ENCODE measurements at places on chromosomes 1 and 21.
A peak's percentile ranks its signal among the peaks of the same experiment; 100 is the strongest.

- no peak for DNase-seq
Observed at GRCh38 chr21:45110873-45111624, 36.7 kb downstream of the ADARB1 start.

GRCh38 chr1:6623269-6623965 lies 1.3 kb upstream of the THAP3 start:
- DNase-seq = no peak

DNA sequence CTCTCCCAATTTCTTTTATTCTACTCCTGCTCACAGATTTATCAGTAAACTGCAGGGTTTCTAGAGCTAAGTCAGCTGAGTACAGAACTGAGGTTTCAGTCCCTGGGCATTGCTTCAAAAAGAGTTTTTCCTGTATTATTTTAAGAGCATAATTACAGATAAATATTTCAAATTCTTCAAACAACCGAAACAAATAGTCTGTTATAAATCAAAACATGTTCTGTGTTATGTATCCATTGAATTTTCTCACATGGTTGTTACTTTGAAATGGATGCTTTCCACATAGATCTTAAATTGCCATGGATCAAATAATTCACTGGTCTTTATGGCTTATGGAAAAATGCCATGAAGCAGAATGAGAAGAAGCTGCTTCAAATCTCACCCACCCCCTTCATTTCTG lies 64.5 kb downstream of the LRRC8C start:
- peak; percentile 32 for DNase-seq

DNA sequence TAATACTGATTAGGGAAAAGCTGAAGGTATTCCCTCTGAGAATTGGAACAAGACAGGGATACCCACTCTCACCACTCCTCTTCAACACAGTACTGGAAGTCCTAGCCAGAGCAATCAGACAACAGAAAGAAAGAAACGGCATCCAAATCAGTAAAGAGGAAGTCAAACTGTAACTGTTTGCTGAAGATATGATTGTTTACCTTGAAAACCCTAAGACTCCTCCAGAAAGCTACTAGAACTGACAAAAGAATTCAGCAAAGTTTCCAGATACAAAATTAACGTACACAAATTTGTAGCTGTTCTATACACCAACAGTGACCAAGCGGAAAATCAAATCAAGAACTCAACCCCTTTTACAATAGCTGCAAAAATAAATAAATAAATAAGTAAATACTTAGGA lies 78.6 kb downstream of the EXTL2 start:
- DNase-seq = no peak

DNA sequence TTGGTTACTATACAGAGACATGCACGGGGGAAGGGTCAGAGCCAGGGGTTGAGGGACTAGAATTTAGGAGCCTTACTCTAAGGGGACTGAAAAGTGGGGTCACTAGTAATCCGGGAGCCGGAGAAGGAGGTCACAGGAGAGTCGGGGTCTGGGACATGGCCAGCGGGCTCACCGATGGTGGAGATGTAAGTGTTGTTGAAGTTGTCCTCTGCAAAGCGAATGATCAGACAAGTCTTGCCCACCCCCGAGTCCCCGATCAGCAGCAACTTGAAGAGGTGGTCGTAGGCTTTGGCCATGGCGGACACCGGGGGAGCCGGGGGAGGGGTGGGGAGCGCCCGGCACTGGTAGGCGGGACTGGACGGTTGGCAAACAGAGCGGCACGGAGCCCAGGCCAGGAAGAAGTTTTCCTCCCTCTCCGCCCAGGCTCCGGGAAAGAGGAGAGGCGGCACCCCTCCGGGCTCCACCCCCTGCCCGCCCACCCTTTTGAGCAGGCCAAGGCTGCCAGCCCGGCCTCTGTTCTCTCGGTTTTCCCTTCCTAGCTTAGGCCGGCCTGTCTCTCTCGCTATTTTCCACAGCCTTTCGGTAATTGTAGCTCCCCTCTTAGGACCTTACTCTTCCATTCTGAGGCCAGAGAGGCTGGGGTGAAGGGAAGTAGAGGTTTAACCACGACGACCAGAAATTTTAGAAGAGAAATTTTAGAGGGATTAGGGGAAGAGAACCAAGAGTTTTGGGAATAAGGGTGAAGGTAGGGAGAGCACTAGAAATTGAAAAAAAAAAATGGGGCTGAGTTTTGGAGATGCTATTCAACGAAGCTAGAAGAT lies at the start of gene RAB13:
TSS of gene RAB13 (minus strand) at position 399 of the 821 bp plus-strand sequence. CDS start at position 296, 103 bp downstream.
- DNase-seq = peak; percentile 85

DNA sequence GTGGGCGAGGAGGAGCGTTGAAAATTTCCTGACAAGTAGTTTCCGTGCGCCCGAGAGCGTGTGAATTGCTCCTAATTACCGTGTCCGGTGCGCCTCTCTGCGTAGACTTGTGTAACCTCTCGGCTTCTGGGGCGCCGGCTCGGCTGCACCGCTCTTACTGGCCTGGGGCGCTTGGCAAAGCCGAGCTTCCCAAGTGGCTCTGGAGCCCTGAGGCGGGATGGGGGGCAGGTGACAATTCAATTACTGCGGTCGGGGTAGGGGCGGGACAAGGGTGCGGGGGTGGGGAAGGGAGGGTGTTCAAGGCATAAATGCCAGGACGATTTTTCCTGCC lies 392 bp upstream of the DMRTA2 start:
- DNase-seq = no peak

- DNase-seq = peak; percentile 51
Observed at GRCh38 chr1:172530000-172530399, 3.0 kb upstream of the SUCO start.

- no peak for DNase-seq
Observed at GRCh38 chr1:209291715-209292114, 291.8 kb upstream of the CAMK1G start.

DNA sequence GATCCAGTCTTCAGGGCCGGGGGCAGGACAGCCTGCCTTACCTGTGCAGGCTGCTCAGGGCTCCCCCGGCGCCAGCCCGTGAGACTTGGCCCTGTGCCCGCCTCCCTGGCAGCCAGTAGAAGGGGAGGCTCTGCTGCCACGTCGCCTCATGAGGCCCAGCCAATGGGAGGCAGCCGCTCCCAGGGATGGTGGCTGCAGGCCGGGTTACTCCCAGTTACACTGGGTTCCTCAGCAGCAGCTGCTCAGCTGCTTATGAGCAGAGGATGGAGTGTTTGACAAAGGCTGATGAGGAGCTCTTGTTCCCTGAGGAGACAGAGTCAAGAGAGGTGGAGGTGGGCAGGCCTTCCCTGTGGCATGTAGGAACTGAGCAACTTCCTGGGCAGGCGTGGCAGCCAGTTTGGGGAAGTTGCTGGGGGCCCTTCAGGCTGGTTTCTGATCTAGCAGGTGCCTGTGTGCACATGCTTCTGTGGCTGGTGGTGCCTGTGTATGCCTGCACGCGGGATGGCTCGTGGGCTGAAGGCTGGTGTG lies 5.5 kb downstream of the MFSD2A start:
- DNase-seq = no peak

DNA sequence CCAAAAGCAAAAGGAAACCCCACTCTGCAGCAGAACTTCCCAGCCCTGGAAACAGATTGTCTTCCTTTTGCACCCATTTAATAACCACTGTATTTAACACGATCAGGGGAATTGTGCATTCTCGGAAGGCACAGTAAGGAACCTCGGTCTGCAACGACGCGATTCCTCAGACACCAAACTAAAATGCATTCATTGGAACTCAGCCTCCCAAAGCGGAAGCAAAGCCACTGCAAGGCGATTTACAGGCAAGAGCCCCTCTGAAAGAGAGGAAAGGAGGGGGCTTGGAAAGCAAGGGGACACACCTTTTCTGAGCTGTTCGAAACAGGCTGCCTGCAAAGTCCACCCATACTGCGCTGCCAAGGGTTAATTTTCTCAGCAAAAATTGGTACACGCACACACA lies 297.7 kb downstream of the OMA1 start:
- DNase-seq = no peak

DNA sequence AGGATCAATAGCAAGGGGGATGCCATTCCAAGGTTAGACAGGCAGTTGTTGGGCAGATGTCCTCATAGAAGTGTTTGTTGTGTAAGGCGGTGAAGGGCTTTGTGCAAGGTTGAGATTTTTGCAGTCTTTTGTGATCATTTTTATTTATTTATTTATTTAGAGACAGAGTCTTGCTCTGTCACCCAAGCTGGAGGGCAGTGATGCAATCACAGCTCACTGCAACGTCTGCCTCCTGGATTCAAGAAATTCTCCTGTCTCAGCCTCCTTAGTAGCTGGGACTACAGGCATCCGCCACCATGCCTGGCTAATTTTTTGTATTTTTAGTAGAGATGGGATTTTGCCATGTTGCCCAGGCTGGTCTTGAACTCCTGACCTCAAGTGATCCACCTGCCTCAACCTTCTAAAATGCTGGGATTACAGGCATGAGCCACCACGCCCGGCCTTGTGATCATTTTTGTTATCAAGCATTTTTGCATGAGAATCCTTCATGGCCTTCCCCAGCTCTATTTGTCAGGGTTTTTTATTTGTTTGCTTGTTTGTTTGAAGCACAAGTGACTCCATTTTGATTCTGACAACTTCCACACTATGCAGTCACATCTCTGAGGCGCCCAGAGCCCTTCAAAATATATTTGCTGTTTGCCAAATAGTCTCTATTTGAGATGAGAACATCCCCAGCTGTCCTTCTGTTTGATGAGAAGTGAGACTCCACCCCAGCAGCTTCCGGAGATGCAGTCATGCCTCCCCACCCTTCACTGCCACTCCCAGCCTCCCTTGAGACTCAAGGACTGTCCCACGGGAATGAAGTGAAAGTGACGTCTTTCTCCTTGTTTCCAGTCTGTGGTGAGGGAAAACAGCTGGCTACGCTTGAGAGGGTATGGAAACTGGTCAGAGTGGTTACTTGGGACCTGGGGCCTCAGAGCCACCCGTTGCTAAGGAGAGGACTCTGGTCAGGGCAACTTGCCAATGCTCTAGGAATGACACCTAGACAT lies 38.0 kb downstream of the TMEM50B start:
- peak; percentile 82 for DNase-seq

GRCh38 chr1:106768077-106768476 lies 288.4 kb upstream of the PRMT6 start:
- DNase-seq = peak; percentile 53
